T1000 (cell line): ENCODE measurements at places on chromosomes 16 and 17.

- no peak for DNase-seq
Observed at GRCh38 chr17:60095830-60096229, 17.1 kb upstream of the HEATR6 start.

DNA sequence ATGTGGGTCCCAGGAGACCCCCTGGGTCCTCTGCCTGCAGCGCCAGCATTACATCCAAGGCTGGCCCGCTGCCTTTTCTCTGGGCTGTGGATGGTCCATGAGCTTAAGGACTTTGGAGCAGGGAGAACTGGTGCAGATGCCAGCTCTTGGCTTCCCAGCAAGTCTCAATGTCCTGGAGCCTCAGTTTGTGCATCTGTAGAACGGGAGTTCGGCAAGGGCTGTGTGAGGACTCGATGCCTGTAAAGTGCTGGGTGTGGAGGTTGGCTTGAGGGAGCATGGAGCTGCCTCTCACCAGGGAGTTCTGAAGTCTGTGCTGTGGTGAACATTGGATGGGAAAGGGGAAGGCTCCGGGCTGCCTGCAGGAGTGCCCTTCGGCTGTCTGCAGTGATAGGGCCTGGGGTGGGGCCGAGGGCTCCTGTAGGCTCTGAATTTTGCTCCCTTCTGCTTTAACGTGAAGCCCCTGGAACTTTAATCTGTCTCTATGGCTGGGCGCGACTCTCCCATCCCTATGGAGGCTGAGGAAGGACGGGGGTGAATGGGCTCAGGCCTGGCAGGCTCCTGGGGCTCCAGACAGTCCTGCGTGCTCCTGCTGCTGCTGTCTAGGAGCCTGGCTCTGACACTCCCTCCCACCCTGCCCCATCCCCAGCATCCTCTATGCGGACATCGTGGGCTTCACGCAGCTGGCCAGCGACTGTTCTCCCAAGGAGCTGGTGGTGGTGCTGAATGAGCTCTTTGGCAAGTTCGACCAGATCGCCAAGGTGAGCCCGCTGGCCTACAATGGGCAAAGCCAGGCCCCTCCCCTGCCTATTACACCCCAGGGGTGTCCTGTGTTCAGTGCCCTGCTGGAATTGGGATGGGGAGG, 27.9 kb downstream of the ADCY7 start:
- no peak for DNase-seq

DNA sequence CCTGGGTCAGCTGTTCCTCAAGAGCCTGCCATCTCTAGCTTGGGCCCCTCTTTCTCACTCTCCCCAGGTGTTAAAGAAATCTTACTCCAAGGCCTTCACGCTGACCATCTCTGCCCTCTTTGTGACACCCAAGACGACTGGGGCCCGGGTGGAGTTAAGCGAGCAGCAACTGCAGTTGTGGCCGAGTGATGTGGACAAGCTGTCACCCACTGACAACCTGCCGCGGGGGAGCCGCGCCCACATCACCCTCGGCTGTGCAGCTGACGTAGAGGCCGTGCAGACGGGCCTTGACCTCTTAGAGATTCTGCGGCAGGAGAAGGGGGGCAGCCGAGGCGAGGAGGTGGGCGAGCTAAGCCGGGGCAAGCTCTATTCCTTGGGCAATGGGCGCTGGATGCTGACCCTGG, 6.8 kb downstream of the CNP start:
- DNase-seq = no peak

DNA sequence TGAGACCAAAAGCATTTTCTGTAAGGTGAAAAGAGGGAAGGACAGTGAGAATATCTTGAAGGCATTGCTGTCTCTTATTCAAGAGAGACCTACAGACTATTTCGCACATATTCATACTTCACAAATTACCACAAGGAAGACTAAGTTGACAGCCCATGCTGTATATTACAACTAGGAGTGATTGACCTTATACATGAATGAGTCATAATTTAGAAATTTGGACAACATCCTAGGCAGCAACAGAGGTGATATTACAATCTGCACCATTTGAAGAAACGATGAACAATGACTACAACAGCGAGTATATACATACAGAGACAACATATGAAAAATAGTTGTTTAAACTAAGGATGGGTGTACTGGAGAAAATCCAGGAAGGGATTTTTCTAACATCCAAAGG, 971.7 kb downstream of the CDH11 start:
- DNase-seq = no peak
